DMS79 treated with DMSO at 0.1 percent for 48 hours (cell line): ENCODE measurements at places on chromosomes 16 and 17.

DNA sequence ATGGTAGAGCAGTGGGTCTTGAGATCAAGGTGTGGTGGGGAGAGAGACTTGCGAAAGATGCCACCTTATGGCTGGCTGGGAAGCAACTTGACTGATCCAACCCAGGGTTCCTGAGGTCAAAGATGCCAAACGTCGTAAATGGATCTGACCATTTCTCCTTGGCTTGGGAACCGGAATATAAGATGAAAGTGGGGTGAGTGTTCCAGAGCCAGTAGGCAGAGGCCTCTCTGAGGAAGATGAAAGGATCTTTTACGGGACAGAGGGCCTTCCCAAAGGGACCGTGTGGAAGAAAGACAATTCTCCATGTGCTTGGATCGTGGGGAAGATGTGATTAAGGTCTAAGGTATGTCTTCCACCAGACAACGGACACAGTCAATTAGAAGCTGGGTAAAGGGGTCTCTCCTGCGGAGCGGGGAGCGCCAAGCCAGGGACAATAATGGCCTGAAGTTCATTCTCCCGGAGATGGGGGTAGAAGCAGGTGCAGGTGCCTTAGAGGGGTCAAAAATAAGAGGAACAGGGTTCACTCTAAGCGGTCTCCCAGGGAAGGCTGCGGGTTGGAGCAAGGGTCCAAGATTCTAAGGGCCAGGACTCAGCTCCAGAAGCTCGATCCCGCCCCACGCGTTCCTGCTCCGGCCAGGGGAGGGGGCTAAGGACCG lies 800 bp downstream of the FXR2 start:
- DNase-seq = peak; percentile 12

DNA sequence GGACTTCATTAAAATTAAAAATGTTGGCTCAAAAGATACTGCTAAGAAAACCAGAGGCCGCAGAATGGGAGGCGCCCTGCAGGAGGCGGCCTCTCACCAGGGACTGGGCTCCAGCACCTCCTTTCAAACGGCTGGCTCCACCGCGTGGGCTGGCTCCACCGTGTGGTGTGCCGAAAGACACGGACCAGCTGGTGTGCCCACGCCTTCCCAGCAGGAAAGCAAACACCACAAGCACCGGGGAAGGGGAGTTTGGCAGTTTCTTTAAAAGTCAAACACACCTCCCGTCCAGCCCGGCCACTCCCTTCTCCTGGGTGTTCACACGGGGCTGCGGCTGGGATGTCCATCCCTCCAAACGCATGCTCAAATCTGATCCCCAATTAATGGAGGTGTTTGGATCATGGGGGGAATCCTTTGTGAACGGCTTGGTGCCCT lies 13.9 kb downstream of the HAGH start:
- peak; percentile 5 for DNase-seq

DNA sequence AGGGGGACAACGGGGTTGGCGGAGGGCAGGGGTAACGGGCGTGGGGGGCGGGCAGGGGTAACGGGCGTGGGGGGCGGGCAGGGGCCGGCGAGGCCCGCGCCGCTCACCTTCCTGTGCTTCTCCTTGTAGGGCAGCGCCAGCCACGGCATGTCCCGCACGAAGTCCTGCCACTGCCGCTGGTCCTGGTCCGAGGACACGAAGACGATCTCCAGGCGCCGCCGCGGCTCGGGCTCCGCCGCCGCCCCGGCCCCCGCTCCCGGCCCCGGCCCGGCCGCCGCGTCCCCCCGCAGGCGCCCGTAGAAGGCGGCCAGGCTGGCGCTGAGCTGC lies 401 bp downstream of the NXN start:
- DNase-seq = no peak

GRCh38 chr16:27920391-27920891 lies 143.1 kb downstream of the GSG1L start:
- peak; percentile 71 for DNase-seq

- no peak for DNase-seq
Observed at GRCh38 chr16:17371299-17371698, 99.5 kb downstream of the XYLT1 start.

- DNase-seq = peak; percentile 59
Observed at GRCh38 chr17:5418858-5419355, 555 bp downstream of the NUP88 start.

DNA sequence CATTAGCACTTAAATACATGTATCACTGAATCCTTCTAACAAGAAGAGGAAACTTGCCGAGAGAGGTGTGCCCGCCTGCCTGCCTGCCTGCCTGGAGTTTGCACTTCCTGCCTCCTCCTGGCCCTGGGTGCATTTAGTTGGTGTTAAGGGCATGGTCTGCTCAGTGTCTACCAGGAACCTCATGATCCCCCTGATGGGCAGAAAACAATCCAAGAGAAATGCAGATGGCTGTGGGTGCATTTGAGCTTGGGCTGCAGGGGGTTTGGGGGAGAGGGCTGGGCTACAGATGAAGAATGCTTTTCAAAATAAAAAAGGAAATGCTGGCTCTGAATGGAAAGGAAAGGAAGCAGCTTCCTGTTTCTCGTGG lies 10.1 kb downstream of the KSR1 start:
- no peak for DNase-seq

- no peak for DNase-seq
Observed at GRCh38 chr17:52982331-52982730, 823.8 kb upstream of the CA10 start.

- no peak for DNase-seq
Observed at GRCh38 chr16:77214411-77215138, 15.4 kb downstream of the SYCE1L start.

DNA sequence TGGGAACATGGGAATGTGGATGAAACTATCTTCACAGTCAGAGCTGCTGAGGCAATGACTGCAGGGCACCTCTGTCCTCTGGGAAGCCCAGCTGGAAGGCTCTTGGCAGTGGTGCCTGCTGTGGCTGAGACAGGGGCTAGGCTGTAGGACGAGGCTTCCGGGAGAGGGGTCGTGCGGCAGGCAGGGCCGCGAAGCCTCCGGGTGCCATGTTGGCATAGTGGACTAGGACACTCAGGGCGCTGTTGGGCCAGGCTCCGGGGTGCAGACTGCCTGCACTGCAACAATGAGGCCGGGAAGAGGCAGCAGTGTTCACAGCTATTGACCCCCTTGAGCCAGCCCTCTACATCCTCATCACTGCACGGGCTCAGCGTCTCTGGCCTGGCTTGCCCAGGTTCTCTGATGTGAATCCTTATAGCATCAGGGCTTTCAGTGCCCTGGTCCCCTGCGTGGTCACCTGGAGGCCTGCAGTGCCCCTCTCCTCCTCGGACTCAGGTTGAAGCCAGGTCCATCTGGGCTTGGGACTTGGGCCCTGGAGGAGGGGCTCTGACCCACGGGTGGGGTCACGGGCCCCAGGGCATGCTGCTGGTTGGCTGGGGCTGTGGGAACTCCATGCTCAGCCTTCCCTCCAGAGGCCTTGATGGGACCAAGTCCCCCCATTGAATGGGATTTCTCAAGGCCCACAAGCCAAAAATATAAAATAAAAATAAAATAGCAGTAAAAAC lies 91.6 kb downstream of the TNFRSF13B start:
- no peak for DNase-seq
